Calu3 (cell line): ENCODE measurements at places on chromosomes 5 and 9.

GRCh38 chr9:124045076-124045829 lies 33.7 kb downstream of the LHX2 start:
- DNase-seq = no peak

DNA sequence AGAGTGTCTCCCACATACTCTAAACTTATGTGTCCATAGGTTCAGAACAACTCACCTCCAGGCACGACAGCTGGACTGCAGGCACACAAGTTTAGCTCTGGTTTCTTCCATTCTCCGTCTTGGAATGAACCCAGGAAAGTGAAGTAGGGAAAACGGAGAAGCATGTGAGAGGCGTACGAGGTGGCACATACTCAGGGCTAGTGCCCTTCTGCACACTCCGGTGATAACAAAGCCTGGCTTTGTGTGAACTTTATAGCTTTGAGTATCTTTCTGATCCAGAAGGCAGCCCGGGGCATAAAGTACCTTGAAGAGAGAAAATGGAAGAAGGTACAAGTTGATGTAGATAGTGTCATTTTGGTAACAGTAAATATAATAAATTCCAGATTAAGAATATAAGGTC lies 11.1 kb upstream of the HTR4 start:
- DNase-seq = no peak

GRCh38 chr5:1112596-1113331 lies 901 bp upstream of the SLC12A7 start:
- peak; percentile 49 for DNase-seq

- peak; percentile 74 for DNase-seq
These were observed 7.5 kb downstream of the SLC6A19 start for GRCh38 chr5:1208743-1209488.

DNA sequence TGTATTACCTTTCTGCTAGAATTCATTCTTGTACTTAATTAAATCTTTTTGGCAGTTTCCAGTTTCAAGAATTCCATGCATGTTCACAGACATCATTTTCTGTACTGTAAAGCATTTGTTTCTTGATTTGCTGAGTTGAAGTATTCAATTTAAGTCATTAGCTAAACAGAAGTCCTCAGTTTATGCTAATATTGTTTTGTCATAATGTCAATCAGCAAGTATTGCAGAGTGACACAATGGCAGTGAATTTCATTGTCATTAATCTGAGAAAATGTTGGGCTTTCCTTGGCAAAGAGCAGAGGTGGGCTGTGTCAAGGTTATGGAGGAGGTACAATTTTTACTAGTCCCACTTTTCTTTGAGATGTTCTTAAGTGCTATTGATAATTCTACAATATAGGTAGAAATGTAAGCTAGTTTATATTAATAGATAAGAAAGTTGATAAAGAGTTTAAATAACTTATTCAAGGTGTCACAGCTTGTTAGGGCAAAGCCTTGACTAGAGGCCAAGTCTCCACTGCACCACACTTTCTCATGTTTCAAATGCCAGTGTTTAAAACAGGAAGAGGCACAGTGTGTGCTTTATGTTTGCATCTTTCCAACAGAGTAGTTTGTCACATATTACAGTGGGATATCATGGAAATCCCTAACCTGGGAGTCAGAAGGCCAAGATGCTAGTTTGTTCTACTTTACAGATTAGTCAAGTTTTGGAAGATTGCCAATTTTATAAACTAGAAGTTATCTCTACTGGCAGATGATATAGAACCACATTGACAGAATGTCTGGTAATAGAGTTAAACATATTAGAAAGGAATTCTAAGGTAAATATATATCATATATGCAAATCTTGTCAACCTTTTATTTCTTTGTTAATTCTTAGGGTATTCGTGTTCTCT lies 56.3 kb downstream of the SLF1 start:
- no peak for DNase-seq
